Activated CD8-positive, alpha-beta memory T cell treated with anti-CD3 and anti-CD28 coated beads for 1 hour (primary cell): ENCODE measurements at places on chromosomes 11 and 22.
A peak's percentile ranks its signal among the peaks of the same experiment; 100 is the strongest.

DNA sequence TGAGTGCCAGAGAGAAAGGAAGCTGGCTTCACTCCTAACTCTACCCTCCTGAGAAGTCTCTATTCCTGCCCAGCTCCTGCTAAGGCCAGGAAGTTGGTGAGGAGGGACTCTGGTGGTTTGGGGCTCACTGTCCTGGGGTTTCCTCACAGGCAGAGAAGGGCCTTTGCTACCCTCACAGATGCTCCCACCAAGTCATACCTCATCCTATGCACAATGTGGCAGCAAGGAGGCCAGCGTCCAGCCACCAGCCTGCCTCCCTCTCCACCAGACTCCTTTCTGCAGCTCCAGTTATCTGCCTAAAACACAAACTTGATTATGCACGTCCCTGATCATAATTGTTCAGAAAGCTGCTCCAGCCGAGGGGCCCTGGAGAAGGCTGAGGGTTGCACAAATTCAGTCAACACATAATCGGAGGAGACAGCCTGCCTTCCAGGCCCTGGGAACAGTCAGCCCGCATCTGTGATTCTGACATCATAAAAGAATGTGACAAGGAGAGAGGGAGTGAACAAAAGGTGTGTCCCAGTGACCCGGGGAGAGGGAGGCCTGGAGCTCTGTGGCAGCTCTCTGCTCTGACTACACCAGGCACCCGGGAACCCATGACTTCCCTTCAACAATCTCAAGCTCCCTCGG lies 28.8 kb downstream of the DKK3 start:
- DNase-seq: no peak

- no peak for DNase-seq
Observed at GRCh38 chr11:117996058-117996457, 9.9 kb downstream of the IL10RA start.

GRCh38 chr11:16923987-16924386 lies 90.2 kb downstream of the PLEKHA7 start:
- no peak for DNase-seq

GRCh38 chr11:121035780-121036179 lies 11.9 kb downstream of the TBCEL start:
- DNase-seq: no peak

DNA sequence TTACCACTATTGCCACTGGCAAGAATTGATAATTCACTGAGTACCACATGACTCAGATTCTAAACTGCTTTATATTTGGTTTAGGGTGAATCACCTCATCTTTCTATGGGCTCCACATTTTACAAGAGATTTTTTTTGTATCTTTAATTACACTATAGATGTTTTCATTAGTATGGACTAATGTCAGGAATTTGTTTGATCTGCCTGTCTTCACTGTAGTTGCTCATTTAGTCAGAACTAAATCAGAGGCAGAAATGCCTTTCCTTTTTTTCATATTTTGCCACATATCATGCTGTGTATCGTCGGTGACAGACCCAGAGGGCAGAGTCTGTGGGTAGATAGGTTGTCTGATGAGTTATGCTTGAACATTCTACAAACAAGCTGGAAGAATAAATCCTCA lies 524.1 kb downstream of the METTL15 start:
- DNase-seq: no peak

DNA sequence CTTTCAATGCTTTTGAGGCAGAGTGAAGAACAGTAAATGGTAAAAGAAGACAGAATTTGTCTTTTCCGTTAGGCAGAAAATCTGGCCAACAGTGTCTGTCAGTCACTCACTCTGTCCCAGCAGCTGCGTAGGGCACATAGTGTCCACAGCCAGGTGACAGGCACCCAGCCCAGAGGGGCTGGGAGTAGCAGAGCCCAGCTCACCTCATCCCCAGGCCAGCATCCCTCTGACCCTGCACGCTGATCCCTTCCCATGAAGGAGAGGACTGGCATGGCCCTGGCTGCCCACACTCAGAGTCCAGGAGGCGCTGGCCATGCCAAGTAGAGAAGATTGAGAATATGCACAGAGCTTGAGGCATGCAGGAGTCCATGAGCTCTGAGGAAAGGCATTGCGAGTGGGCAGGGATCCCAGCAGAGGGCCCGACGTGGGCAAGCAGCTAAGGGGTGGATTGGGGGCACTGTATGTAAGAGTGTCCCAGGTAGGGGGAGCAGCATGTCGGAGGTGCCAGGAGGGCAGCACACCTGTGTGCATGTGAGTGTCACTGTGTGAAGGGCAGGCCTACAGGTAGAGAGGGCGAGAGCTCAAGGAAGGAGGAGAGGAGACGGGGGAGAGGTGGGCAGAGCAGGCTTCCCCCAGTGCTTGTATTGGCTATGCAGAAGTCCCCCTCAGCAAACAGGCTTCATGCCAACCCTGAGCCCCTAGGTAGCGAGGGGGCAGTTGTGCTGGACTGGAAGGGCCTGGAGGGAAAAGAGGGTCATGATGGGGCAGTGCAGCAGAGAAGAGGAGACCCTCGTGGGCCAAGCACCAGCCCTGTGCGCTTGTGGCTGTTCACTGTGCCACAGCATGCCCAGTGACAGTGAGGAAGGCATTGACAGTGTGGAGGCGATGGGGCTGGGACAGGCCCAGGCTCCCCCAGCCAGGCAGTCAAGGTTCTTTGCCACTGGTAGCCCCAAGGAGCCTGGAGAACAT lies 133.8 kb downstream of the OSBP2 start:
- no peak for DNase-seq

DNA sequence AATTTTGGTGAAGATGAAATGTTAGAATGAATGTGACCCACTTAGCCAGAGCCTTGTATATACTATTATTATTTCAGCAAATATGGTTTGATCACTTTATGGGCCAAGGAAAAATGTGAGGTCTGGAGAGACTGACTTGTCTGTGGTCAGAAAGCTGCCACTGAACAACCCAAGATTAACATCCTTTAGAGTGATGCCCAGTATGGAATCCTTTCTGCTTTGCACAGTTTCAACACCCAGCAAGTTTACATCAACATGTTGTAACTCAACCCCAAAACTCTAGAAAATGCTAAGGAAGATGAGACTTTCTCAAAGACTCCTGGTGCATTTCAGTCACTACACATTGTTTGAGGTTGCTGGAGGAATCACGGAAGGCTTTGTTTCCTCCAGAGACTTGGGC lies 107.7 kb downstream of the SNX19 start:
- DNase-seq: no peak

DNA sequence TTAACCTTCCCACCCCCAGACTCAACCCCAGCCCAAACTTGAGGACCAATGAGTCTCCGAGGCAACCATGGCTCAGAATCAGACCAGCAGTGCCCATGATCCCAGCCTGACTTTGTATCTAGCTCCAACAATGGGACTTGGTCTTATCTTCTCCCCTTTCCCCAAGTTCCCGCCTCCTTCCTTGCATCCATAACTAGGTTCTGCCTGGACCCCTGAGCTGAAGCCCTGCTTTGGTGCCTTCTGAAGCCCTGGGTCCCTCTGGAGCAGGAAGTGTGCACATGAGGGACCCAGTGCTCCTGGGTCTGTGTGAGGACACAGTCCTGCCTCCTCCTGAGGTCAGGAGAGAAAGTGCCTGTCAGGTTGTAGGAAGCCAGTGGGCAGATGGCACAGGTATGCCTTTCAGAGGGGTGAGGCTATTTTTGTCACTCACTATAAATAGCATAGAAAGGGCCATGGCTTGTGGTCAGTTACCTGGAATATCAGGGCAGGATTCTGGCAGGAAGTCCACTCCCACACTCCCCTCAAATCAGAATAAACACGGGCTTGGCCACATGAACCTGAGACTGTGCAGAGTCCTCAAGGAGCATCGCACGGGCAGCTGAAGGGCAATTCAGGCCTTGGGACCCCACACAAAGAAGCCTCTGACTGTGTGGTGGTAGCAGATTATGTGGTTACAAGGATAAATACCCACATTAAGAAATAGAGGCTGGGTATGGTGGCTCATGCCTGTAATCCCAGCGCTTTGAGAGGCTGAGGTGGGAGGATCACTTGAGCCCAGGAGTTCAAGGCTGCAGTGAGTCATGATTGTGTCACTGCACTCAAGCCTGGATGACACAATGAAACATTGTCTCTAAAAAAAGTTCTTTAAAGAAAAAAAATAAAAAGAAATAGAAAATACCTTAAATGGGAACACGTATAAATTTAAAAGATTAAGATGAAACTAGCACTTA lies 27.4 kb downstream of the RCN1 start:
- no peak for DNase-seq

DNA sequence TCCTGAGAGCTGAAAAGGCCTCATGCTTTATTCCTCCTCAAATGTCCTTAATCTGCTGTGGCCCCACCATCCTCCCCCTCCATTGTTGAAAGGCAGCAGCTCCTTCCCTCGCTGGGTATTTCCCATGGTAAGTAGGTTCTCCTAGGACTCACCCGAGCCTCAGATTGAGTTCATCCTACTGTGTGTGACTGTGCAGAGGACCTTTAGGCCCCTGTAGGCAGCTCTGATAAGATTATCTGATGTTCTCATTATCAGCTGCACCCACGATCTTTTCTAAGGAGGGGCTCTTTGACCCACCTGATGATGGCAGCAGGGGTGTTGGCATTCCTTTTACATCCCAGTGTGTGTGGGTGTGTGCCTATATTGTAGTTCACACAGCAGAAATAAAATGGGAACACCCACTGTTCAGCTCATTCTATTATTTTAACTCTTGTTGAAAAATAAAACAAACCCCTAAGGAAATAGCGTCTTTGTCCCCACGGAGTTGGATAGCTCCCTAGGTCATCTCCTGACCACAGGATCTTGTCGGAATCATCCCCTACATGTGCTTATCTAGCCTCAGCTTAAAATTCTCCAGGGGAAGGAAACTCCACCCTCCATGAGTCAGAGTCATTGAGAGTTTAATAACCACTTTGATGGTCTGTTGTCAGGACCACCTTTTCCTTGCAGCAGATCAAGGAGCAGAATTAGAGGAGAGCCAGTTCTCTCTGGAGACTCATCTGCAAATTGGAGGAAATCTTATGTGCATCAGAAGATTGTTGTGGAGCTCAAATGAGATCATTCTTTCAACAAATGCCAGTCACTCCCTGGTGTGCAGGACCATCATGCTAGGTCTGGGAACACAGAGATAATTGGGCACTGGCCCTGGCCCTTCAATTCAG lies 19.3 kb downstream of the ENDOD1 start:
- no peak for DNase-seq

- DNase-seq: no peak
Observed at GRCh38 chr11:13271060-13271693, 6.4 kb upstream of the BMAL1 start.

GRCh38 chr22:19443544-19444211 lies 3.8 kb downstream of the C22orf39 start:
- no peak for DNase-seq

DNA sequence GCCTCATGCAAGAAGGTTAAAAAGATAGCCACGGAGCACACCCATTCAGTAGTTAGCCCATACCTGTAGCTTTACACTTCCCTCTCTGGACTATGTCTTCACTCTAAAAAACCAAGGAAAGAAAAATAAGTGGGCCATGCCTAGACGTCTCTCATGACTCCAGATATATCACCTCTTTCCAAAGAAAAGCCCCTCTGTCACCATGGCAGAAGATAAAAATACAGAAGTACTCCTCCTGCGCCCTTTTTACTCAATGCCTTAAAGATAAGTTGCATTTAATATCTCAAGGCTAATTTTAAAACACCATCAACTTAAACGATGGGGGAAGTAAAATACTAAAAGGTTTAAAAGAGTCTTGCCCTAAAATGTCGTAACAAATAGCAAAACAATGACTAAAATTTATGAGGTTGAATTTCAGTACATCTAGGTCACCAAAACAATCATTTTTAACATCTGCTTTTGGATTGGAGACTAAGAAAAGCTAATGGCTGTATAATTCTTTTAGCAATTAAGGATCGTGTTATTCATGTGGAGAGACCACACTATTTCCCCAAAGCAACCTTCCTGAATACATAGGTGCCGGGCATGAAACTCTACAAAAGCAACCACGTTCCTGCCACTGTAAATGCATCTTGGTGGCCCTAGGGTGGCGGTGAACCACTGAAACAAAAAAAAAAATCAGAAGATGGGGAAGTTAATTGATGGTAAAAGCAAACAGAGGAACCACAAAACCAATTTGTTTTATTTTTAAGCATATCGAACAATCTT lies 46.0 kb downstream of the CELF1 start:
- DNase-seq: no peak

GRCh38 chr11:44775366-44775984 lies 48.7 kb downstream of the TSPAN18 start:
- peak; percentile 25 for DNase-seq

- DNase-seq: no peak
Observed at GRCh38 chr22:46239261-46240048, 10.6 kb downstream of the CDPF1 start.

DNA sequence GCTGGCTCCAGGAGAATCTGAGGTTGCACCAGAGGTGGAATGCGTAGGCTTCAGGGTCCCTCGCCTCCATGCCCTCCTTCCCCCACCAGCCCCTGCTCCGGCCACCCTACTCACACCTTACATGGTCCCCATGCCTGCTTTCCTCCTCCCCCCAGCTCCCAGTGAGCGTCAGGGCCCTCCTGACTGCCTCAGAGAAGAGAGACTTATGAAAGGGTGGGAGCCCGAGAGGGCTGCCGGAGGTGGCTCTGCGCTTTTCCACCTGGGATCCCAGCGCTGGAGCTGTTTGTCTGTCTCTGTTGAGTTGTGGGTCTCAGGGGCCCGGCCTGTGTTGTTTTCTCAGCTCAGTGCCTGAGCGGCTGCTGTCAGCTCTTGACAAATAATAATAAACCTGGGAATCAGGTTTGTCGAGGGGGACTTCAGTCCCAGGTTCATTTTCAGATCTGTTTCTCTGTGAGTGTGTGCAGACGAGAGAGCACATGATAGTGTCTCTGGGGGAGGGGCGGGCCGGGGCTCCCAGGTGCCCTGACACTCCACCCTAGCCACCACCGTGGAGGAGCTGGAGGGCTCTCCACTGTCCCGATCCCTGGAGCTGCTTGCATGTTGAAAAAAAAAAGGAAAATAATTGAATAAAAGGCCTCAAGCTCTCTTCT lies 153.7 kb downstream of the FEZ1 start:
- no peak for DNase-seq

DNA sequence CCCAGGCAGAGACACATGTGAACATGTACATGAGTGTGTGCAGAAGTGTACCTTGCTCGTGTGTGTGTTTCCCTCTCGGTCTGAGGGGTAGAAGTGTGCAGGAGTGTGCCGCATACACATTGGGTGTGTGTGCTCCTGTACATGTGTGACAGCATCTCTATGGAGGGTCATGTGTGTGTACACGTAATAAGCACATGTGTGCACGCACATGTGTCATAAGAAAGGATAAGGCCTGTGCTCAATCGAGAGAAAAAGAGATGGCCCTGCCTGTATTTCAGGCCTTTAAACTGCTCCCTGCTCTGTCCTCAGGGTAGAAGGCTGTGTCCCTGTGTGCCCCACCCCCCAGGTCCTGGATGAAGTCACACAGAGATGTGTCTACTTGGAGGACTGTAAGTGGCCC lies 61.8 kb downstream of the OTOG start:
- DNase-seq: no peak
